MCF 10A (cell line): ENCODE measurements at places on chromosomes 7 and 10. TPM values are rescaled to one million over a fixed set of nuclear protein-coding genes. Genes with fewer than 3 reads are reported as not detected.

The AKR1C1 gene
- total RNA-seq = 4.3 and 6.2 TPM in 2 replicates

The SPDYE2B gene
- not detected in 2 replicates for total RNA-seq

The HYAL4 gene
- not detected in 2 replicates for total RNA-seq

The DOCK1 gene
- total RNA-seq = 40.0 and 42.4 TPM in 2 replicates

The RADIL gene
- total RNA-seq = not detected in 2 replicates

The ZPBP gene
- total RNA-seq = not detected in 2 replicates

The LAMB1 gene
- 199 and 275 TPM in 2 replicates for total RNA-seq

The CALCR gene
- not detected in 2 replicates for total RNA-seq

The GJD4 gene
- total RNA-seq = not detected in 2 replicates

The CAV1 gene
- total RNA-seq = 225 and 267 TPM in 2 replicates

The DNAJC1 gene
- 57.8 and 69.5 TPM in 2 replicates for total RNA-seq

DNA sequence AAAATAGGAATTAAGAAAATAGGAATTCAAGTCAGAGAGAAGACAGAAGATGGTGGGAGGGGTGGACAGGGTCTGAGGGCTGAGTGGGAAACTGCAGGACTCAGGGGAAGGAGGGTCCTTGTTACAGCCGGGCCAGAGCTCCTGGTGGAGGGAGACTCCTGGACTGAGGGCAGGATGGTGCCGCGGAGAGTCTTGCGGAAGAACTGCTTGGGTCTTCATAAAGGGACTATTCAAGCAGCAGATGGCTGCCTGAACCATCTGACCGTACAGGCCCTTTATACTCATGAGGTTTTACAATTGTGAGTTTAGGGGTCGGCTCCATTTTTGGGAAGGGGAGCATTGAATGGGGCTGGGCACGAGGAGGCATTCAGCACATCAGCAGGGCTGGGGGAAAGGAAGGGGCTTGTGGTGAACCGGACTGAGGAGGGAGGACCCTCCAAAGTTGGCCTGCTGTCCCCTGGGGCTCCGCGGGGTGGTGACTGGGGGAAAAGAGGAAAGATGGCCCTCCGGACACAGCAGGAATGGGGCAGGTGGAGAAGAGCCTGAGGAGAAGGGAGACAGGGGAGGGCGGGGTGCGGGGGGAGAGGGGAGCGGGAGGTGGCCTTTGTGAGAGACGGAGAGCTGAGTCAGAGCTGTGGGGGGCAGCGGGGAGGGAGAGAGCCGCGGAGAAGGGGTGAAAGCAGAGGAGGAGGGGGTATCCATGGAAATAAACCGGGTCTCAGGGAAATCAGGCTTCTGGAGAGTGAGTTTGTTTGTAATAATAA lies 1.5 kb downstream of the FAM131B start:
- DNase-seq = no peak

- no peak for DNase-seq
Measured at GRCh38 chr10:91525896-91526712, 106.8 kb downstream of the PPP1R3C start.

DNA sequence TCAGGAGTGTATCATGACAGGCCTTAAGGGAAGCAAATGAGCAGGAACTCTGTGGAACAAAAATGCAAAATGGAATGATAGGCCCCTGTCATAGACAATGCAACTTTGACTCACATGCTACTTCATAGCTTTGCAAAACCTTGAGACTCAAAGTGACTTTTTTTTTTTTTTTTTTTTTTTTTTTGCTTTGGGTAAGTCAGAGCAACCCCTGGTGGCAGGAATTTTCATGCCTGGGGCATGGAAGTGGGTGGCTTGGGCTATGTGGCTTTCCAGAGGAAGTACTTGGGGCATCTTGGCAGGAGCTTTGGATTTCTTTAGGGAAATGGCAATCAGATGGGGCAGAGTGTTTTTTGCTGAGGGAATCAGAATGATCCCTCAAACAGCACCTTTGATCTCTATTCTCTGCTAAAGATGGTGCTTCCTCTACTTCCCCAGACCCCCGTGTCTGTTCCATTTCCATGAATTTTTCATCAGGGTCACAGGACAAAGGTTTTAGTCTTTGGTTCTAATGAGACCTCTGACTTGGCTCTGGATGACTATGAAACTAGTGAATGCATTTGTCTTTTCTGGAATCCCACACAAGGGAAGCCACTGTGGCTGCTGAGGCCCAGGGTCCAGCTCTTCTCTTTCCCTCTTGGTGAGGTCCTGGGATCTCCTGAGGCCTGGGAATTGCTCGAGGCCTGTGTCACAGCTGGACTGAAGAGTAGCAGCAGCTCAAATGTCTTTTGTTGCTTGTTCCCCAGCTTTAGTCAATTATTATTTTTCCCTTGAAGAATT lies 62.8 kb downstream of the TACC2 start:
- DNase-seq = peak; percentile 89

- DNase-seq = no peak
Measured at GRCh38 chr7:157272351-157273207, 64.2 kb upstream of the DNAJB6 start.

- DNase-seq = peak; percentile 64
Measured at GRCh38 chr7:106283831-106284713, 711 bp downstream of the NAMPT start.

- DNase-seq = no peak
Measured at GRCh38 chr10:126948355-126949160, 43.3 kb downstream of the DOCK1 start.

- DNase-seq = no peak
Measured at GRCh38 chr10:28800144-28800543, 122.8 kb downstream of the BAMBI start.

- no peak for DNase-seq
Measured at GRCh38 chr10:50883629-50884028, 1.8 kb downstream of the A1CF start.

- no peak for DNase-seq
Measured at GRCh38 chr7:140230516-140230860, 53.7 kb upstream of the KDM7A start.

DNA sequence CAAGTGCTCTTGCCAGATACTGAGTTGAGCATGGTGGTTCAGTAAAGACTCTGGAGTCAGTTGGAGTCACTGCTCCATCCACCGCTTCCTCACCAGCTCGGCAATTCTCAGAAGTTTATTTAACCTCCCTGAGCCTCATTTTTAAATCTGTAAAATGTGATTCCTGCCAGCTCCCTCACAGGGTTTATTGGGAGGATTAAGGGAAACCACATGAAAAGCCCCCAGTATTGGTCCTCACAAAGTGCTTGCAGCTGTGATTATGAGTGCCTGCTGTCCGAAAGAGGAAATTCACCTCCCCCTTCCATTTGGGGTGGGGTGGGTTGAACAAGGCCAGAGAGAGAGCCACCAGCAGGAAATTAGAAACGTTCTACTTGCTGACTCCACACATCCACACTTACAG lies 99.0 kb downstream of the AOAH start:
- DNase-seq = no peak

- DNase-seq = no peak
Measured at GRCh38 chr10:60252688-60253087, 137.0 kb downstream of the ANK3 start.

- peak; percentile 61 for DNase-seq
Measured at GRCh38 chr10:6491841-6492609, 88.1 kb downstream of the PRKCQ start.

DNA sequence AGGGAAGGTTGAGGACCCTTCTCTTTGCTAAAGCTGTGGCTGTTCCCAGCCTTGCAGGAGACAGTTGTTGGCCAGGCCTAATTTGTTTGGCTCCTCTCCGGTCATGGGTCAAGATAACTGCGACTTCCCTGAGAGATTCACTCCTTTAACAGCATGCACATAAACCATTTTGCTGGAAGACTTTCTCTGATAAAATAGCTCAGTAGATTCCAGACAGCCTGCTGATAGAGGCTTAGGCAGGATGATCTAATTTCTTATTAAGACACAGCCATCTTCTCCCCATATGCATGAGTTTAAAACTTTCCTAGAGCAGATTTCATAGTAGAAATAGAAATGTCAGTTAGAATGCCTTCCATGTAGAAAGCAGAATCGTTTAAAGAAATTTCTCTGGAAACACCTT lies 181.9 kb downstream of the WNT2 start:
- DNase-seq = no peak

GRCh38 chr7:128666200-128666599 lies 5.9 kb upstream of the GARIN1A start:
- no peak for DNase-seq

- no peak for DNase-seq
Measured at GRCh38 chr10:70308121-70309060, 24.6 kb upstream of the NPFFR1 start.

DNA sequence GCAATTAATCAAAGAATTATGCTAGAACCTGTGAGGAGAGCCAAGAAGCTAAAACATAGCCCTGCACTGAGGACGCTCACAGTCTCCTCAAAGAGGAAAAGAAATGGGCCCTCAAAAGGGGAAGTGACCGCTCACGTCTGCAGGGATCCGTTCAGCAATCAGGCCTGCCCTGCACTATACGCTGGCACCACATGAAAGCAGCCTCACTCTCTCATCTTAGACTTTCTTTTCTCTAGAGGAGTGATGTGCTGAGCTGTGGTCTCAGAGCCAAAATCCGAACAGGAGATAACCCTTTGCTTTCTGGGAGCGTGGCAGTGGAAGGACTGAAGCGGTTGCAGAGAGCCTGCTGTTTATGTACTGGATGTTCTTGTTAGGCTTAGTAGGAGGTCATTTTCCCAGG lies 6.3 kb upstream of the IL2RA start:
- DNase-seq = no peak

GRCh38 chr10:68628576-68629127 lies 68.5 kb downstream of the TET1 start:
- DNase-seq = peak; percentile 18

- DNase-seq = no peak
Measured at GRCh38 chr7:99061001-99061776, 82.7 kb downstream of the SMURF1 start.

DNA sequence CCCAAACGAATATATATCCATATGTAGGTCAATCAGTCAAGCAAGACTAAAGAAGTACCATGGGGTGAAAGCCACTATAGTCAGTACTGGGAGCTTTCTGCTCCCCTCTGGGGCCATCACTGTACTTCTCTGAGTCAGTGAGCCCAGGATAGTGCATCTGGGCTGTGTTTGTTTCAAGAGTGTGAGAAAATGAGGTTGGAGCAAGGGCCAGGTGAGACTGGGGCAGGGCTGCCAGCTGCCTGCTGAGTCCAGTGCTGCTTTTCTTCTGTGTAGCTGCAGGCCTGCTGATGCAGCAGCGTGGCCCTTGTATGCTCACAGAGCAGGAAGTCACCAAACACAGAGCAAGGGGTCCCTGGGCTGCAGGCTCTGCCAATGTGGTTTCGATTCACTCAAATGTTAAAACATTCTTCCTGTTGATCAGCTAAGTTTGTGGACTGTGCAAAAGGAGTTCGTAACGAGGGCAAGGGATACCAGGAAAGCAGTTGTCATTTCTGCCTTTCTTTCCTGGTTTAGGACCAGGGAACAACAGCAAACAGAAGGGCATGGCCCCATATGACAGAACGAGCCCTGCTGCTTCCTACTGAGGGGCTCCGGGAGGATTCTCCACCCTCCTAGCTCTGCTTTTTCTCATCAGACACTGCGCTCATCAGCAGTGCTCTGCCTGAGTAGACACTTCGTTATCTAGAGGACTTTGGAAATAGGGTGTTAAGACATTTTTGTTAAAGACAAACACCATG lies 65.4 kb upstream of the TNS3 start:
- DNase-seq = no peak

DNA sequence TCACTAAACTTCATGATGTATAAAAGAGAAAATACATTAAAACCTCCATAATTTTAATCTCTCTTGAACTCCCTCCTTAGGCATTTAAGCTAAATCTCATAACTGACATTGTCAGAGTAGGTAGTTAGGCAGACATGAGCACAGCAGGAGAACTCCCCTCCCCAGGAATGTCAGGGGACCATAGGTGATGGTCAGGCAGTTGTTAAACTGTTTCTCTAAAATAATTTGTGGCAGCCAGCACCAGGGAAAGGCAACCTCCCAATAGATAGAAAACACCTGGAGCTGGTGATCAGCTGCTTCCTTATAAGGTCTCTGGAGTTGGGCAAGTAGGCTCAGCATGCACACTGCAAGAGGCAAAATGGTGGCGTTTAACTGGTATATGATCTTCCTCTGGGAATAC lies 73.0 kb downstream of the TPK1 start:
- DNase-seq = no peak

GRCh38 chr10:29712108-29712507 lies 77.3 kb upstream of the SVIL start:
- DNase-seq = peak; percentile 69

GRCh38 chr7:151062399-151063211 lies 3.2 kb downstream of the SLC4A2 start:
- DNase-seq = peak; percentile 78

DNA sequence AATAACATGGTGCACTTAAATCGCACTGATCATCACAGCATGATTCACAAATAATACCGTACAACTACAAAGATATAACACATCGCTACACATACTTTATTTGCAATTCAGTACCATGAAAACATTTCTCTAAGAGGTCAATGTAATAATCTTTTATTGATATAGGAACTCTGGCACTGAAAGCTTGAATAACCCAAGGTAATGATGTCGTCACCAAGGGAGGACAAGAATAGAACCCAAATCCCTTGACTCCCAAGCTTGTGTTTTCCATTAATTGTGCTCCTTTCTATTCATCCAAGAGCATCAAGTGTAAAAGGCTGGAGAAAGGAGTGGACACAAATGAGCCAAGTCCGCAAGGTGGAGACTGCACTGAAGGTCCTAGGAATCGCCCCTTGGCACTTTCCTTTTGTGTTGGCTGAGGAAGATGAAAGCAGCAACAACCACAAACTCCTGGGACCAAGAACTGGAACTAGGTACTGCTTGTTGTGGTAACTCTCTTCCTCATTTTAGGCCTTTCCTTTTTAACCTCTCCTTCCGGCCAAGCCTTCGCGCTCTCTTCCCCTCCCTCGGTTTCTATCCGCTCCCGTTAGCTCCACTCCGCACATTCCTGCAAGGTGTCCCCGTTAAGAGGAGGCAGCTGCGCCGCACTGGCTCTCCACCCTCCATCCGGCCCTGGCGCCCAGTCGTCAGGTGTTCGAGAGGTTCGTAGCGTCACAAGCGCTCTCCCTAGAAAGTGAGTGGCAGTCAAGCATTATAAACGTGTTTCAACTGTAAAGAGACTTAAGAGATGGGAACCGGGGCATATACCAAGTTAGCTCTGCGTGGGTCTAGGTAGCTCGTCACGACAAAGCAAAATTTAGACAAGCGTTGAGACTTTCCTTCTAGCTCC lies 1.0 kb upstream of the CBLL1 start:
- DNase-seq = no peak

GRCh38 chr7:3168869-3169268 lies 125.2 kb upstream of the CARD11 start:
- no peak for DNase-seq

- DNase-seq = peak; percentile 64
Measured at GRCh38 chr7:151403764-151404163, 6.1 kb downstream of the WDR86 start.

DNA sequence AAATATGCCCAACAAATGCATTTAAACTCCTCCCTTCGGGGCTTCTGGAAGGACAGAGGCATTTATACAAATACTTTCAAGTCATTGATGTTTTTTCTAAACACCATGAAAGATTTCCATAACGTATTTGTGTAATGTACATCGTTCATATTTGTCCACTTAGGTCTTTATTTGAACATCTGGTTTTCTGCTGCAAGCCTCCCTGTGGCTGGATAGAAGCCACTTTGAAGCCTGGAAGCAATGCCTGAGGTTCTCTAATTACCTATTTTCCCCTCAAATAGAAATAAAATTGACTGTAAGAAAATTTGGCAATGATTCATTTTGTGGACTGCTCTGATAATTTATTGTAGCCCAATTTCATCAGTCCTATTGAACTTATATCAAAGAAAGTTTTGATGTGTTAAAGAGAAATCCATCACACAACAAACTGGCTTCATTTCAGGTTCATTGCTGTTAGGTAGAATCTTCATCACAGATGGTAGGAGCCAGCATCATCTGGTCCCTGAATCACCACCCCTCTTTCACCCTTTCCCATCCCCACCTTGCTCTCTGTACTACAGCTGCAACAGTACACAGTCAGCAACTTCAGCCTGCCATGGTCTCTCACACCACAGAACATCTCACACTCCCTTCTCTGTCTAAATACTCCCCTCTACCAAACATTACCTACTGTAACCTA lies 186.0 kb upstream of the MGMT start:
- DNase-seq = no peak
